ENCODE measurements at places on chromosomes 11 and 22.

GRCh38 chr11:97537407-97538150 is 1147.8 kb downstream of the JRKL start:
- DNase-seq: no peak

- DNase-seq: no peak
Observed at GRCh38 chr11:15622231-15622890, 507.6 kb downstream of the INSC start.

DNA sequence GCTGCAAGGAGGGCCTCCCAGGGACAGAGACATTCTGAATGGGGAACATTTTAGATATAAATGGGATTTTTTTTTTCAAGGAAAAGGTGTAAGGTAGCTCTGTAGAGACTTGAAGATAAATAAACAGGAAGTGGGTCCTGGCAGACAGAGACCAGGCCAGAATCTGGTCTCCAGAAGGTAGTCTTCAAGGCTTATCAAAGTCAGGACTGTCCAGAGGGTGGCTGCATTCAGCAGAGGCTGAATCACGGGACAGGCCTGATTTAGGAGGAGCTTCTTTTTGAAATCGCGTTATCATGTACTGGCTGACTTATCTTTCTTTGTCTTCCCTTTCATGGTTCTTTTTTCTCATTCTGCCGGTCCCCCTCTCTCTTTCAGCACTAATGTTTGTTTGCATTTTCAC is 542.9 kb downstream of the NTM start:
- no peak for DNase-seq

DNA sequence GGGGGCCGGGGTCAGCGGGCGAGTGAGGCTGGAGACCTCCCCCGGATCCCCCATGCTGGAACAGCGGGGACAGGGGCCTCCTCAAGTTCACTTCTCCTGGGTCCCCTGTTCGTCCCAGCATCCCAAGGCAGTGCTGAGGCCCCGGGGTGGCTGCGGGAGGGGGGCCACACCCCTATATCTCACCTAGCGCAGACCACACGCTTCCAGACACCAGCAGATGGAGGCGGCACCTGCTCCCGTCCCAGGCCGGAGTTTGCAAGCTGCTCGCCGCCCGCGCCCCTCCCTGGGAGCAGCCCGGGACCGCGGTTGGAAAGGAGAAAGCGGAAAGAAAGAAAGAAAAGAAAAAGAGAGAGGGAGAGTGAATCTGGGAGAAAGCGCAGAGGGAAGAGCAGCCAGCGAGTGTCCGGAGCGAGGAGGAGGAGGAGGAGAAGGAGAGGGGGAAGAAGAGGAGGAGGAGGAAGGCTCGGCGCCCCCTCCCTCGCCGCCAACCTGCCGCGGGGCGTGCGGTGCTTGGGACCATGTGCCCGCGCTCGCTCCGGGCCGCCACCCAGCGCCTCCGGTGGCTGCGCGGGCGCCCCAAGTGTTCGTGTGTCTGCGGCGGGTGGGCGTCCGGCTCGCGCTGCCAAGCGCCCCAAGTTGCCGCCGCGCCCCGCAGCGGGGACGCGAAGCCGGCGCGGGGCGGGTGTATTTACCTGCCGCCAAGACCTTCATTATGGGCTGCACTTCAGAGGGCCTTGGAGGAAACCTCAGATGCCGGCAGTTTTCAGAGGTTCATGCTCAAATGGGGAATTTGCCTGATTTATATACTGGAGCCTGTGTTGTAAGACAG is at the start of gene LIF:
TSS of gene LIF (minus strand) at position 775 of the 829 bp plus-strand sequence. CDS start at position 711, 64 bp downstream.
- no peak for DNase-seq

GRCh38 chr22:28282405-28283067 is 363.5 kb upstream of the PITPNB start:
- no peak for DNase-seq

Data from stimulated activated CD8-positive, alpha-beta memory T cell treated with anti-CD3 and anti-CD28 coated beads, Interleukin-7, amount 100 ng/mL, for 1 hour (primary cell).